ENCODE measurements at places on chromosomes 5 and 9.

GRCh38 chr5:149643781-149644180 lies 62.5 kb downstream of the ARHGEF37 start:
- no peak for DNase-seq

DNA sequence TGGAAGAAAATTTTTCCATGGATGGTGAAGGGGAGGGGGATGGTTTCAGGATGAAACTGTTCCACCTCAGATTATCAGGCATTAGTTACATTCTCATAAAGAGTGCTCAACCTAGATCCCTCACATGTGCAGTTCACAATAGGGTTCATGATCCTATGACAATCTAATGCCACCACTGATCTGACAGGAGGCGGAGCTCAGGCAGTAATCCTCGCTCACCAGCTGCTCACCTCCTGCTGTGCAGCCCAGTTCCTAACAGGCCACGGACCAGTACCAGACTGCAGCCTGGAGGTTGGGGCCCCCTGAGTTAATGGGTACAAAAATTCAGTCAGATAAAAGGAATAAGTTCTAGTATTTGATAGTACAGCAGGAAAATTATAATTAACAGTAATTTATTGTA lies 337.2 kb downstream of the NPR3 start:
- no peak for DNase-seq

DNA sequence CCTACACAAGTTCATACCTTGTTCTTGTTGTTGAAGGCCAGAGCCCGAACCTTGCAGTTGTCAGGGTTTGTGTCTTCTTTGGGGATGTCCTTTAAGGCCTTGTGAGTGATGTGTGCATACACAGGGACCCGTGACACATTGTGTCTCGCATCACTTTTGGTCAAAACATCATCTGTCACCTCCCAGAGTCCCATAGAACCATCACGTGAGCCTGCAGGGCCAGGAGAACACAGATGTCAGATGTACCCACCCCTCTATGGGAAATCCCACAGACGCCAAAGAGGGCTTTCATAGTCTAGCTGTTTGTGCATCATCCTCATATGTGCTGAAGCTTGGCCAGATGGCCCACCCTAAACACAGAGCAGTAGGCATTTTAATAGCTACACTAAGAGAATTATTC lies 28.2 kb downstream of the DCAF12 start:
- no peak for DNase-seq

- peak; percentile 94 for DNase-seq
Observed at GRCh38 chr5:33892620-33893137, 889 bp upstream of the ADAMTS12 start.

GRCh38 chr5:157347301-157348048 lies 81.6 kb downstream of the CYFIP2 start:
- DNase-seq: no peak

DNA sequence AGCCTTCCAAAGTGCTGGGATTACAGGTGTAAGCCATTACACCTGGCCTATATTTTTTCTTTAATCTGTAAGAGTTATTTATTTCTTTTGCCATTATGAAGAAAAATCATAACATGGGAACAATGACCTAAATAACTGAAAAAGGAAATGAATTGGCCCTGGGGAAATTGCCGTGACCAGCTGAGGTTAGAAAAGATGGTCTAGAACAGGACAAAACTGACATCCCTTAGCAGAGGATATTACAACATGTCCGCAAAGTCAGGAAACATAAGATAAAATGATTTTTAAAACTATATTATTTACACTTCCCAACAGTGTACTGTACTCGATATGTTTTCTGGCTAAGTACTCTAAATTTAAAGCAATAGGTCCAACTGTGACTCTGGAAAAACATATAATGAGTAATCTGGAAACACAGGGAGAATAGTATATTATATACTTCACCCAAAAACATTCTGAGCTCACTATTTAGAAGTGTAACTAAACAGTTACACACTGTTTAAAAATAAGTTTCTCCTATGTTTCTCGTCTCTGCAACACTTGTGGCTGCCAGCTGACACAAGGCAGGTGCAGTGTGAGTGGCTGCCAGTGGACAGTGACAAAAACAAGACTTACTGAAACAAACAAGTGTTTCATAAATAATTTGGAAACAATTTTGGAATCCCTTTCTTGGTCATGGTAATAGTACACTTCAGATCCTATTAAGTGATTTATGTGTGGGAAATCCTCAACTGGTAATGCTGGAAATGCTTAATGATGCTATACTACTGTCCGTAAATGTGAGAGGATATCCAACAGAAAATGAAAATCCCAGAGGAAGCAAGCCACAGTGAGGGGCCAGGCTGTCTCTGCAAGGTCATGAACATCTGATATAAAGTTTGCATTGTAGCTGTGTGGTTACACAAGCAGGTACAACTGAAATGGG lies 69.1 kb downstream of the C9orf85 start:
- no peak for DNase-seq

DNA sequence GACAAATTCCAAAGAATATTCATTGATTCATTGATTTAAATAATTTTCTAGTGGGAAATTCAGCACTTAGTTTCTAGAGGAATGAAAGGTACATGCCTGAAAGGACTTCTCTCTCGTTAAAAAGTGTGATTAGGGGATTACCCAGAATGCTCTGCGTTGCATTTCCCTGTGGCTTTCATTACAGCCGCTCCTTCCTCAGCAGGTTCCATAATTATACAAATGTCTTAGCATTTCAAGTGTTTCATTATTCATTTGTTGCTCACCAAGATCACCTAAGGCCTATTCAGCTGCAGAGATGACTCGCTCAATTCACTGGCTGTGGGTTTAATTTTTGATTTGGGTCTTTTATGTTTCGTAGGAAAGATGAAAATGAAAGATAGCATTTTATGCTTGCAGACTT lies 52.8 kb downstream of the SPATA31C2 start:
- DNase-seq: no peak

Measured in IMR-90 (cell line).